ENCODE measurements at places on chromosomes 5 and 9. TPM values are rescaled to one million over a fixed set of nuclear protein-coding genes. Genes with fewer than 3 reads are reported as not detected.

DNA sequence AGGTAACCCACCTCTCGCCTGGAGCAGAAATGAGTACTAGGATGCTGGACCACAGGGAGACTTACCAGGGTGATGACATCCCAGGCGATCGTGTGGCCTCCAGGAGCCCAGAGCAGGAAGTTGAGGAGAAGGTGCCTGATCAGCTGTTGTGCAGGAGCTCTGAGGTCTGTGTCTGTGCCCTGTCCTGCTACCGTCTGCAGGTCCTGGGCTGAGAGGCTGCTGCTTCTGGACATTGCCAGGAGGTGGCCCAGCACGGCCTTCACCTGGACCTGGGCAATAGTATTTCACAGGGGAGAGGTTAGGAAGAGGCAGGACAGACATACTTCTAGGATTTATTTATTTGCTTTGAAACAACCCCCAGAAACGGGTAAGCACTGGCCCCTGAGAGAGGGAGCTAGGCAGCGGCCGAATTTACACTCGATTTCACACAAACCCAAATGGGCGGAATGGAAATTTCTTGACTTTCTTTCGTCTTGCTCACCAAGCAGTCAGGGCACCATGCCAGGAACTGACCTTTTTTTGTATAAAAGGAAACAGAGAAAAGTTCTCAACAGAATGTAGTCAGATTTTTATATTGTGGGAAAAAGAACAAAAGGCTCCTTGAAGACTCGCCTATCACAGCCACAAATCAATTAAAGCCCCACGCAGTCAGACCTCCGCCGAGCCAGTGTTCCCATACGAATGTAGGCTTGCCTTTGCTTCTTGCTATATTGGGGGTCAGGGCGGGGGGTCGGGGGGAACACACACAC, 210.3 kb downstream of the FANCC start:
- H3K4me3 ChIP-seq: no peak overlapping the region
- DNase-seq: no peak
- peak overlapping the region; percentile 11 for H3K27ac ChIP-seq
- H3K36me3 ChIP-seq: no peaks in the 10 kb centered on the region
- no peaks in the 10 kb centered on the region for H3K27me3 ChIP-seq
- no peaks in the 10 kb centered on the region for H3K4me1 ChIP-seq

DNA sequence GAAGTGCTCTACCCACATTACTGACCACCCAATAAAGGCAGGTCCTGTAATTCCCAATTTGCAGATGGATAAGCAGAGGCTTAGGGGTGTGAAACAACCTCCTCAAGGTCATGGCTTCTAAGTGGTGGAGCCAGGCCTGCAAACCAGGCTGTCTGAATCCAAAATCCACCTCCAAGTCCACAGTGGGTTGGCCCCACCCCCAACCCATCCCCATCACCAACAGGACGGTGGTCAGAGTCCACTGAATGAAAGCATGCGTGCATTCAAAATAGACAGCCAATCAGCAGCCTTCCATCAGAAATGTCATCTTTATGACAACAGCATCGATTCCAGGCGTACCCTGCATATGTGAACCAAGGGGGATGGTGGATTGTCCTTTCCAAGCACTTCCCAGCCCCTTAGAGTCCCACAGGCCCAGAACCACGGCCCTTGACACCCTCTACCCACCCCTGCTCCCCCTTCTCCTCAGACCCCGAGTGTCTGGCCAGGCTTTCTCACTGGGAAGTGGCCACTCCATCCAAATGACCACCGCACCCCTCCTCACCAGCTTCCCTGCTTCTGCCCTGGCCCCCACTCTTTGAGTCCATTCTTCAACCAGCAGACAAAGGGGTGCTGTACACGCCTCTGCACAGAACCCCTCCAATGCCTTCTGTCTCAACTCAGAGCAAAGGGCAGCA, 133.1 kb downstream of the KCNIP1 start:
- H3K4me3 ChIP-seq: no peak overlapping the region
- H3K27ac ChIP-seq: no peak overlapping the region
- H3K27me3 ChIP-seq: no peaks in the 10 kb centered on the region
- H3K4me1 ChIP-seq: no peaks in the 10 kb centered on the region

GRCh38 chr5:2029206-2029605, 146.5 kb upstream of the IRX4 start:
- no peak for DNase-seq
- H3K4me1 ChIP-seq: no peaks in the 10 kb centered on the region
- H3K27me3 ChIP-seq: no peaks in the 10 kb centered on the region
- H3K36me3 ChIP-seq: no peaks in the 10 kb centered on the region
- H3K4me3 ChIP-seq: no peak overlapping the region
- no peak overlapping the region for H3K27ac ChIP-seq

- no peaks in the 10 kb centered on the region for H3K27me3 ChIP-seq
- H3K36me3 ChIP-seq: no peaks in the 10 kb centered on the region
- DNase-seq: no peak
- H3K4me3 ChIP-seq: no peak overlapping the region
Observed at GRCh38 chr9:21931428-21931827, 62.8 kb downstream of the CDKN2A start.

- no peaks in the 10 kb centered on the region for H3K4me1 ChIP-seq
- no peaks in the 10 kb centered on the region for H3K36me3 ChIP-seq
- DNase-seq: no peak
- no peaks in the 10 kb centered on the region for H3K27me3 ChIP-seq
- no peak overlapping the region for H3K4me3 ChIP-seq
Observed at GRCh38 chr9:134971196-134971595, 53.5 kb upstream of the FCN1 start.

DNA sequence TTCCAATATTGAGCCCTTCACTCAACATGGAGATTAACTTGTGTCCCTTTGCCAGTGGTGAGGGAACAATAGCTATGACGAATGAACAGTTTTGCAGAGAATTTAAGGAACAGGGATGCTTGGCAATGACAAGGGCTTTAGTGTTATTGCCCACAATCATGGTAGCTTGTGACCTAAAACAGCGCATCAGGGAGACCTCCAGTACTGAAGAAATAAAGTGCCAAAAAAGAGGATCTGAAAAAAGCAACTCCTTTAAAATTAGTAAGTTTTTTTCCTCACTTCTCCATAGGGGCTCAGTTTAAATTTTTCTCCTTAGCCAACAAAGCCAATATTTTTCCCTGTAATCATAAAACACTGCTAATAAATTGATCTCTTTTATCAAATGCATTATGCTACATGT, 41.8 kb upstream of the PAM start:
- no peaks in the 10 kb centered on the region for H3K27me3 ChIP-seq
- no peaks in the 10 kb centered on the region for H3K36me3 ChIP-seq
- no peak overlapping the region for H3K27ac ChIP-seq
- no peak overlapping the region for H3K4me3 ChIP-seq
- no peak for DNase-seq
- no peaks in the 10 kb centered on the region for H3K4me1 ChIP-seq

GRCh38 chr5:141849415-141850243, 28.6 kb downstream of the PCDH1 start:
- peaks cover 14% of the 10 kb centered on the region for H3K4me1 ChIP-seq
- H3K27ac ChIP-seq: peak overlapping the region; percentile 98
- H3K36me3 ChIP-seq: no peaks in the 10 kb centered on the region

- no peak overlapping the region for H3K27ac ChIP-seq
- H3K36me3 ChIP-seq: no peaks in the 10 kb centered on the region
- no peak overlapping the region for H3K4me3 ChIP-seq
- no peak for DNase-seq
Observed at GRCh38 chr5:176620333-176620981, 9.9 kb downstream of the SNCB start.

- no peaks in the 10 kb centered on the region for H3K4me1 ChIP-seq
- DNase-seq: no peak
- no peaks in the 10 kb centered on the region for H3K27me3 ChIP-seq
- H3K4me3 ChIP-seq: no peak overlapping the region
Observed at GRCh38 chr9:14480526-14480925, 166.6 kb upstream of the NFIB start.

DNA sequence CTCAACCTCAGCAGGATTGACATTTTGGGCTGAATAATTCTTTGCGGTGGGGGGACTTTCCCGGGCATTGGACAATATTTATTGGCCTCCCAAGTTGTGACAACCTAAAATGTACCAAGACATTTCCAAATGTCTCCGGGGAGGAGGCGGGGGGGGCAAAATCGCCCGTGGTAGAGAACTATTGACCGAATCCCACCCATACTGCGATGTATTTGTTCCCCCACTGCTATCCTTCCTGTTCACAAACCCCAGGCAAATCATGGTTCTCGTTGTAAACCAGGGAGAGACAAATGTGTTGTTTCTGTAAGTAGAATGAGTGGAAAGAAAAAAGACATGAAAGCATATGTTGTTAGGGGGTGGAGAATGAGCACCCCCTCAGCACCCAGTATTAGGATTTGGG, 141.9 kb downstream of the PSAT1 start:
- no peaks in the 10 kb centered on the region for H3K4me1 ChIP-seq
- no peaks in the 10 kb centered on the region for H3K27me3 ChIP-seq
- no peak overlapping the region for H3K27ac ChIP-seq
- H3K4me3 ChIP-seq: no peak overlapping the region

DNA sequence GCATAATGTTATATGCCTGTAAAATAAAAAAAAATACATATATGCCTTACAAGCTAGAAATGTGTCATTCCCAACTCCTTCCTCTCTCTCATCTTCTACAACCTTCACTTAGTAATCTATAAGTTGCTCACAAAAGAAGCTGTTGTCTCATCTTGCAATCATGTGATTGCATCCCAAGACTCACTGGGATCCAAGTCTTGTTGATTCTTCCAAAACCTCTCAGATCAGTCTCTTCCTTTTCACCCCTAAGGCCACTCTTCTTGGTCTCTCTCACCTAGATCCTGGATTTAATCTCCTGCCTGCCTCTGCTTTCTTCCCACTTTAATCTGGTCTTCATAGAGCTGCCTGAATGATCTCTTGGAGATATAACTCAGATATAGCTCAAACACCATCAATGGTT, 261.1 kb upstream of the NR4A3 start:
- H3K27ac ChIP-seq: no peak overlapping the region
- no peaks in the 10 kb centered on the region for H3K4me1 ChIP-seq
- no peaks in the 10 kb centered on the region for H3K27me3 ChIP-seq
- H3K36me3 ChIP-seq: no peaks in the 10 kb centered on the region
- H3K4me3 ChIP-seq: no peak overlapping the region
- DNase-seq: no peak

- H3K27ac ChIP-seq: no peak overlapping the region
- H3K4me3 ChIP-seq: no peak overlapping the region
- no peaks in the 10 kb centered on the region for H3K36me3 ChIP-seq
- DNase-seq: no peak
- H3K27me3 ChIP-seq: no peaks in the 10 kb centered on the region
- no peaks in the 10 kb centered on the region for H3K4me1 ChIP-seq
Observed at GRCh38 chr5:68653471-68653870, 437.9 kb downstream of the PIK3R1 start.

GRCh38 chr5:88669371-88670050, 213.5 kb downstream of the MEF2C start:
- DNase-seq: no peak
- H3K4me1 ChIP-seq: no peaks in the 10 kb centered on the region
- peaks cover 80% of the 10 kb centered on the region for H3K27me3 ChIP-seq
- no peaks in the 10 kb centered on the region for H3K36me3 ChIP-seq

GRCh38 chr5:169753795-169754194, 116.7 kb downstream of the DOCK2 start:
- H3K36me3 ChIP-seq: no peaks in the 10 kb centered on the region
- no peaks in the 10 kb centered on the region for H3K27me3 ChIP-seq
- no peak overlapping the region for H3K4me3 ChIP-seq
- no peaks in the 10 kb centered on the region for H3K4me1 ChIP-seq

GRCh38 chr5:120155873-120156272, 308.2 kb upstream of the PRR16 start:
- no peaks in the 10 kb centered on the region for H3K27me3 ChIP-seq
- H3K4me1 ChIP-seq: no peaks in the 10 kb centered on the region
- no peak overlapping the region for H3K27ac ChIP-seq
- H3K36me3 ChIP-seq: no peaks in the 10 kb centered on the region
- DNase-seq: no peak

DNA sequence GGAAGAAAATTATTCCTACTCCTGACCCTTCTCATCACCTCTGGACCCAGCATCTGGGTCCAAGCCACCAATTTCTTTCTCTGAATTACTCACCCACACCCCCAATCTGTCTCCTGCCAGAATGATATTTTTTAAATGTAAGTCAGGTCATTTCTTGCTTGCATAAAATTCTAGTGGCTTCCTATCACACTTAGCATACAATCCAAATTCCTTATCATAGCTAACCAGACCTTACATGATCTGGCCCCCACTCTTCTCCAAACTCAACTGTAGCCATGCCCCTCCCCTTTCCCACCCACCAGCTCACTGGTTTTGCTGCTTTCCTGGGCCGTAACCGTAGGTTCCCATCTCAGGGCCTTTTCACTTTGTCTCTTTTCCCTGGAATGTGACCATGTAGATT, 15.2 kb downstream of the HTR4 start:
- no peaks in the 10 kb centered on the region for H3K27me3 ChIP-seq
- H3K36me3 ChIP-seq: no peaks in the 10 kb centered on the region
- DNase-seq: no peak
- H3K4me3 ChIP-seq: no peak overlapping the region
- no peaks in the 10 kb centered on the region for H3K4me1 ChIP-seq
- H3K27ac ChIP-seq: no peak overlapping the region

DNA sequence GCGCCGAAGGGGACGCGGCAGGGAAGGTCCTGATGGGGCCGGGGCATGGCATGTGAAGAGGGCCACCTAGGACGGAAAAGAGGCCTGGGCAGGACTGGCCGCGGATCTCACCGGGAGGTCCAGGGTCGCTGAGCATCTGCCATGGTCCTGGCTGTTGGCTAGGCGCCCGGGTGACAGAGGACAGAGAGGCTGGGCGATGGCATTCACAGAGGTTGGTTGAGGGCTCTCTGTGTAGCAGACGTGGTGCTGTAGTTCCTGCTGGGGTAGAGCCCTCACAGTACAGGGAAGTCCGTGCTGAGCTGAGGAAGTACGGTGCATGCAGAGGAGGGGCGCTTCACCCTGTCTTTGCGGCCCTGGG, 427 bp downstream of the PCYOX1L start:
- H3K4me3 ChIP-seq: peak overlapping the region; percentile 70
- peak; percentile 44 for DNase-seq
- no peaks in the 10 kb centered on the region for H3K36me3 ChIP-seq

GRCh38 chr5:67160985-67161384, 35.6 kb downstream of the CD180 start:
- no peak for DNase-seq
- H3K27me3 ChIP-seq: no peaks in the 10 kb centered on the region
- no peaks in the 10 kb centered on the region for H3K36me3 ChIP-seq
- no peak overlapping the region for H3K27ac ChIP-seq
- H3K4me3 ChIP-seq: no peak overlapping the region
- peaks cover 4% of the 10 kb centered on the region for H3K4me1 ChIP-seq

DNA sequence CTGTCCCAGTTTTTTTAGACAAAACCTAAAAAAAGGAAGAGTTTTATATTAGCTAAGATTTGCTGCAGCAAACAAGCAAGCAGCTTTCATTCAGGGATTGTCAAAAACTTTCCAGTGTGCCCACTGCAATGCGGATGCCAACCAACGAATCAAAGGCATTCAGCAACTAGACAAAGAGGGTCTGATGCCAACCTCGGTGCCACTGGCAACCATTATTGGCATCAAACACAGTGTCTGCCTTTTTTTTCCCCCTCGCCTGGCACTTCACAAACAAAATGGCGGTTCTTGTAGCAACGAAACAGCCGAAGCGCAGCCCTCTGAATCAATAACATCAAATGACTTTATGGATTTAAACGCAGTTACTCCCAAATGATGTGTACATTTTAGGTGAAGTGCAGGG, 10.4 kb downstream of the NFIB start:
- H3K4me3 ChIP-seq: no peak overlapping the region
- H3K36me3 ChIP-seq: no peaks in the 10 kb centered on the region
- no peaks in the 10 kb centered on the region for H3K4me1 ChIP-seq
- no peak for DNase-seq

LVRN gene
- total RNA-seq: 0.90 TPM

ACOT12 gene
- not detected for total RNA-seq

CDX1 gene
- total RNA-seq: 299 TPM

SLC45A2 gene
- 0.32 TPM for total RNA-seq

CNTNAP3 gene
- 1.6 TPM for total RNA-seq

HTR4 gene
- total RNA-seq: 8.9 TPM

WASHC1 gene
- 12.2 TPM for total RNA-seq

TOR1A gene
- total RNA-seq: 31.1 TPM

NR5A1 gene
- 0.82 TPM for total RNA-seq

YIPF5 gene
- total RNA-seq: 44.6 TPM
